ENCODE measurements at places on chromosomes 7 and 10.

GRCh38 chr10:122186816-122187810 is 84.0 kb upstream of the BTBD16 start:
- H3K36me3 ChIP-seq: no peaks in the 10 kb centered on the region
- no peak for DNase-seq
- H3K27me3 ChIP-seq: no peaks in the 10 kb centered on the region
- H3K4me3 ChIP-seq: no peak overlapping the region

DNA sequence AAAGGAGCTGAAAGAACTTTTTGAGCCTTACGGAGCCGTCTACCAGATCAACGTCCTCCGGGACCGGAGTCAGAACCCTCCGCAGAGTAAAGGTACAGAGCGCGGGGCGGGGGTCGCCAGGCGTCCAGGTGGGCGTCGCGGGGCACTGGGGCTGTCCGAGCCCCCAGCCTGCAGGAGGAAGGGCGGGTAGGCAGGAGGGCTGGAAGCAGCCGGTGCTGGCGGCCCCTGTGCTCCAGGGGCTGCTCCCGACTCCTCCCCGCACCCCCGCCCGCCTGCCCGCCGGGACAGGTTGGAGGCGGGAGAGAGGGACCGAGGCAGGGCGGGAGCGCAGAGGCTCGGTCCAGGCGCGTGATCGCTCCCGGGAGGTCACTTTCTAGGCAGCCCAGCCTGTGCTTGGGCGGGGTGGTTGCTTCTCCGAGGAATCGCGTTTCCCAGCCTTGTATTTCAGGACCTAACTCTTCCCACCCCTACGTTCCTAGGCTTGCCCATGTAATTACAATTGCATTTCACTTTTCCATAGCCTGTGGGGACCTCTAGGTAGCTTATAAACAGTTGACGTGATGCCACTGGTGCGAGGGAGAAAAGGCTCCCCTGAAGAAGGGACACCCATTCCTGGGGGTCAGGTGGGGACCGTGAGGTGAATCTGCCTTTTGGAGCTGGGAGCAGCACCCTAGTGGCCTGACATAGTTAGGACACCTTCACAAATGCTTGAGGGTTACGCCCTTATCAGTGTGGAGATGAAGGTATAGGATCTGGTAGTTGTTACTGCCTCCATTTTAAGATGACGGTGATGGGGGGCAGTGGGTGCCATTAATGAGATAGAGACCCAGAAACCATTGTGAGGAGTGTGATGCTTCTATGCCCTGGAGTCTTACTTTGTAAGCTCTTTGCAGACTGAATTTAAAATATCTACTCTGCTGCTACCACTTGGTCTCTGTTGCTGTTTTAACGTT is 148.2 kb downstream of the CELF2 start:
- peak overlapping the region; percentile 56 for H3K4me3 ChIP-seq
- no peaks in the 10 kb centered on the region for H3K36me3 ChIP-seq
- H3K27ac ChIP-seq: peak overlapping the region; percentile 78
- DNase-seq: no peak
- peaks cover 4% of the 10 kb centered on the region for H3K4me1 ChIP-seq
- no peaks in the 10 kb centered on the region for H3K27me3 ChIP-seq

- no peak overlapping the region for H3K27ac ChIP-seq
- no peak overlapping the region for H3K4me3 ChIP-seq
- H3K36me3 ChIP-seq: no peaks in the 10 kb centered on the region
- peaks cover 16% of the 10 kb centered on the region for H3K4me1 ChIP-seq
- H3K27me3 ChIP-seq: no peaks in the 10 kb centered on the region
- no peak for DNase-seq
Observed at GRCh38 chr10:110387983-110388686, 83.4 kb upstream of the SMNDC1 start.

GRCh38 chr7:47803846-47804245 is 144.4 kb downstream of the PKD1L1 start:
- H3K4me3 ChIP-seq: no peak overlapping the region
- H3K4me1 ChIP-seq: peaks cover 19% of the 10 kb centered on the region

DNA sequence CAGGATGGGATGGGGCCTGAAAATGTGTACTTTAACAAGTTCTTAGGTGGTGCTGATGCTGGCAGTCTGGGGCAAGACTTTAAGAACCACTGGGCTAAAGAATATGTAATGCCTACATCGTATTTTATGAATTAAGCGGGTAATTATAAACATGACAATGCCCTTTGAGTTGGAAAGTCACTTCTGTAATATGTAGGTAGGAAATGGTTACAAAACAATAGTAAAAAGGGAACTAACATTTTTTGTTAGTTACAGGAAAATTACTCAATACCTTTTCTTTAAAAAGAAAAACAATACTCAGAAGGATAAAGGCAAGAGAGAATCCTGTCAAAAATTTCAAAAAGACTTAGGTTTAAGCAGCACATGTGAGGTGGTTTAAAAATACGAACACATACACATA is 48.3 kb upstream of the STEAP4 start:
- H3K27me3 ChIP-seq: no peaks in the 10 kb centered on the region
- H3K27ac ChIP-seq: no peak overlapping the region
- no peak for DNase-seq
- no peaks in the 10 kb centered on the region for H3K4me1 ChIP-seq
- H3K36me3 ChIP-seq: no peaks in the 10 kb centered on the region

GRCh38 chr10:32445036-32445435 is 904 bp upstream of the CCDC7 start:
- no peak for DNase-seq
- peaks cover 8% of the 10 kb centered on the region for H3K4me1 ChIP-seq
- no peaks in the 10 kb centered on the region for H3K27me3 ChIP-seq
- H3K4me3 ChIP-seq: peak overlapping the region; percentile 72
- H3K27ac ChIP-seq: no peak overlapping the region

GRCh38 chr7:29281782-29282541 is 87.4 kb downstream of the CHN2 start:
- no peak overlapping the region for H3K27ac ChIP-seq
- H3K4me3 ChIP-seq: no peak overlapping the region
- no peaks in the 10 kb centered on the region for H3K27me3 ChIP-seq
- no peak for DNase-seq

DNA sequence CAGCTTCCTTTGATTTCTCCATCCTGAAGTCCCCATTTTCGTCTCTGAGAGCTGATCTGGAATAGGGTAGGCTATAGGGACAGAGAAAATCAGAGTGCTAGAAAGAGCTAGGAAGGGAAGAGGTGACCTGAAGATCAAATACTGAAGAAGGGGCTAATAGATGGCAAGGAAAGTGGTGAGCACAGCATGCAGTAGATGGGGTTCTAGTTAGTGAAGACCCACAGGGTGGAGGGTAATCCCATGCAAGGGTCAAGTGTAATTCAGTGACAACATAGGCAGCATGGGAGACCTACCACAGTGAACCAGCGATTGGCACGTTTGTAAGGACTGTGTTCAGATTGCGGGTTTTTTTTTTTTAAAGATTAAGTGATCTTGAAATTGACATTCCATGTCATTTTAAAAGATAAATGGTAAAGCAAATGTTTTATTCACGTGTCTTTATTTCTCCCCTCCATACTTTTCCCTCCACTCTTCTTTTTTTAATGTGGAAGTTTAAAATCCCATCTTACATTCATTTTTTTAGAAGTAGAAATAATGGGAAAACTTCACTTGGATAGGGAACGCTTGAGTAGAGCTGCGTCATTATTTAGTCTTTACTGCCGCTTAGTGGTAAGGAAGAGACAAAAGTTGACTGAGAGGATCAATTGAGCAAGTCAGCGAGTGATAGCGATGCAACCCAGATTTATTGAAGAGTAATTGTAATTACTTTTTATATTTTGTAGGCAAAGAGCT is 21.0 kb upstream of the ABI1 start:
- no peaks in the 10 kb centered on the region for H3K4me1 ChIP-seq
- H3K27me3 ChIP-seq: no peaks in the 10 kb centered on the region
- no peak for DNase-seq
- H3K27ac ChIP-seq: no peak overlapping the region
- H3K36me3 ChIP-seq: no peaks in the 10 kb centered on the region

DNA sequence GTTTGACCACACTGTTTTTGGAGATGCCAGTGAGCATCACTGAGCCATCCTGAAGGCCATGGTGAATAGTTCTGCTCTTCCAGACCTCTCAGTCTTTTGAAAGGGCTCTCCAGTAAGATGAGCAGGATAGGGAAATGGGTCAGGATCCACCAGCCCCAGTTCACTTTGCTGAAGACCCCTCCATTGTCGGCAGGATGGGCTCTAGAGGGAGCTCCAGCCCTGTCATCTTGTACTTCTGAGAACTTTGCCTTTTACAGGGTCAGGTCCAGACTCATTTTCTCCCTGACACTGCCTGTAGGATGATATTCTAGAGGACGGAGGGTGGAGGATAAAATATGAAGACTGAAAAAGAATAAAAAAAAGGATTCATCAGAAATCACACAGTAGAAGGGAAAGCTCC is 13.1 kb downstream of the LHFPL3 start:
- H3K4me3 ChIP-seq: no peak overlapping the region
- H3K36me3 ChIP-seq: no peaks in the 10 kb centered on the region
- no peaks in the 10 kb centered on the region for H3K4me1 ChIP-seq
- H3K27me3 ChIP-seq: no peaks in the 10 kb centered on the region

GRCh38 chr7:50774319-50774718 is 8.4 kb downstream of the GRB10 start:
- no peak for DNase-seq
- no peak overlapping the region for H3K4me3 ChIP-seq
- no peak overlapping the region for H3K27ac ChIP-seq
- H3K36me3 ChIP-seq: no peaks in the 10 kb centered on the region
- no peaks in the 10 kb centered on the region for H3K4me1 ChIP-seq

All from esophagus squamous epithelium (tissue), 5 donors.